ENCODE measurements at places on chromosomes 1 and 21. TPM values are rescaled to one million over a fixed set of nuclear protein-coding genes. Genes with fewer than 3 reads are reported as not detected.

Gene SAMD13
- 0.42 TPM for total RNA-seq

Gene BRINP3
- total RNA-seq, result not detected

GRCh38 chr1:67371043-67371442 lies 59.2 kb downstream of the SERBP1 start:
- H3K27ac ChIP-seq, result no peak overlapping the region
- H3K4me1 ChIP-seq, result no peaks in the 10 kb centered on the region
- no peak for DNase-seq
- H3K36me3 ChIP-seq, result no peaks in the 10 kb centered on the region
- H3K4me3 ChIP-seq, result no peak overlapping the region

DNA sequence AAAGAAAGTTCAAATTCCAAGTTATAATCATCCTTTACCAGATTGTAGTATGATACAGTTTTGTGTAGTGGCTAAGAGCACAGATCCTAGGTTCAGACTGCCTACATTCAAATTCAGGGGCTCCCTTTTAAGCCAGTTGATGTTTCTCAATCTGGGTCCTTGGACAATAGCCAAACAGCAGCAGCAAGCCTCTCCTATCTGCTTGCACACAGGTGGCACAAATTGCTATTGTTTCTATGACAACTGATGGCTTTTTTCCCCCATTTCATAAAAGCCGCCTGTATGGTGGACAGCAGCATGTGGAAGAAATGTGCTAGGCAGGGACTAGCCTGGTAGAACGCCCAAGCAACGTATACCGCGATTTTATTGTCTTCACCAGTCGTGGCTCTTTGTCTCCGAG lies 76.5 kb downstream of the S1PR1 start:
- no peak overlapping the region for H3K27ac ChIP-seq
- H3K4me3 ChIP-seq, result no peak overlapping the region
- DNase-seq, result no peak
- H3K27me3 ChIP-seq, result no peaks in the 10 kb centered on the region

GRCh38 chr1:222097588-222097987 lies 355.7 kb upstream of the DUSP10 start:
- no peak overlapping the region for H3K4me3 ChIP-seq
- DNase-seq, result no peak
- no peak overlapping the region for H3K27ac ChIP-seq

DNA sequence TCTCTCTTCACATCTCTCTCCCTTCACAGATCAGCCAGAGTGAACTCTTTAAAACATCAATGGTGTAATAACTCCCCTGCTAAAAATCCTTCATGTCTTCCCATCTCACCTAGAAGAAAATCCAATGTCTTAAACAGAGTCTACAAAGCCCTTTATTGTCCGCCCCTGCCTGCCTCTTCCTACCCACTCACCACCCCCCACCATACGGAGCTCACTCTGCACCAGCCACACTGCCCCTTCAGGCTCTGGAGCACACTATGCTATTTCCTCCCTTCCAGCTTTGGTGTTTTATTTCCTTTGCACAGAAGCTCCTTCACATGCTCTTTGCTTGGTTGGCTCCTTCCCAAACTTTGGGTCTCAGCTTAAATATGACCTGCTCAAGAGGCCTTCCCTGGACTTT lies 10.2 kb downstream of the CAMK1G start:
- DNase-seq, result no peak
- H3K36me3 ChIP-seq, result no peaks in the 10 kb centered on the region
- no peak overlapping the region for H3K4me3 ChIP-seq
- no peaks in the 10 kb centered on the region for H3K4me1 ChIP-seq
- H3K27ac ChIP-seq, result no peak overlapping the region
- H3K27me3 ChIP-seq, result peaks cover 5% of the 10 kb centered on the region

- H3K4me3 ChIP-seq, result no peak overlapping the region
- no peaks in the 10 kb centered on the region for H3K27me3 ChIP-seq
- no peaks in the 10 kb centered on the region for H3K36me3 ChIP-seq
- no peak for DNase-seq
Observed at GRCh38 chr21:15928196-15928595, 198.4 kb downstream of the USP25 start.

Gene OR2L8
- 0.44 TPM for total RNA-seq

DNA sequence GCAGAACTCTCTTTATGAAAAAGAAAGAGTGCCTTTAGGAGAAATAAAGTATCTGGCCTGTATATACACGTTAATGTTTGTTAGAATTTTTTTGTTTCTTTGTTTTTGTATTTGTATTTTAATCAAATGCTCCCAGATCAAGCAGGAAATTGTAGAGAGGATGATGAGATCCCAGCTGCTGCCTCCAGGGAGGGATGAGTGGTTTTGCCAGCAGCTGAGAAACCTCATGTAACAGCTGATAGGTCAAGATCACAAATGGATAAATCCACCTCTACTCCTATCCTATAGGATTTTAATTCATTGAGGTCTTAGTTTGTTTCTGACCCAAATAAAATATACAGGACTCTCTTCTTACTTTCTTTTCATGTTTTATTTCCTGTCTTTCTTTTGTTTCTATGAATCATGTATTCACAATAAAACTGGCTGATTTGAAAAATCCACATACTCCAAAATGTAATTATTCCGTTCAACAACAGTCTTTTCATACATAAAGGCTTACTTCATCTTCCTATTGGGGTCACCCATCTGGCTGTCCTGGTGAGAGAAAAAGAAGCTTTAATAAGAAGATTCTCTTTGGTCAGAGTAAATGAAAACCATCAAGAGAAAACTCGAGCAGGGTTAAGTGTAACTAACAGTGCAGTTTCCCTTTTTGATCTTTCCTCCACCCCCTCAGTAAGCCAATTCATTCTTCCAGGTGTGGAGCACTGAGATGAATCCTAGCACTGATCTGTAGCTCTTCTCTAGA lies 129.3 kb upstream of the PLPPR5 start:
- no peaks in the 10 kb centered on the region for H3K4me1 ChIP-seq
- no peak overlapping the region for H3K27ac ChIP-seq
- no peaks in the 10 kb centered on the region for H3K27me3 ChIP-seq
- no peaks in the 10 kb centered on the region for H3K36me3 ChIP-seq
